Small intestine (tissue), 16 donors: ENCODE measurements at places on chromosomes 1 and 21. TPM values are rescaled to one million over a fixed set of nuclear protein-coding genes. Genes with fewer than 3 reads are reported as not detected.

Gene PRKAB2
- 29.0 TPM for polyA plus RNA-seq

Gene EDARADD
- not detected for polyA plus RNA-seq

Gene ZNF648
- not detected for polyA plus RNA-seq

Gene ASTN1
- polyA plus RNA-seq: not detected

Gene PHLDA3
- 0.89 TPM for polyA plus RNA-seq

Gene CSTB
- 49.5 TPM for polyA plus RNA-seq

Gene MYBPH
- polyA plus RNA-seq: 1.1 TPM

Gene S100A8
- polyA plus RNA-seq: 10.2 TPM

Gene ZNF697
- 1.5 TPM for polyA plus RNA-seq

Gene FAM177B
- 9.7 TPM for polyA plus RNA-seq

Gene LDLRAD2
- 0.22 TPM for polyA plus RNA-seq

Gene LELP1
- polyA plus RNA-seq: not detected
